Fibroblast of mammary gland (primary cell): ENCODE measurements at places on chromosomes 2 and 18.

- peak; percentile 58 for DNase-seq
Observed at GRCh38 chr18:12679183-12679786, 21.4 kb upstream of the SPIRE1 start.

- peak; percentile 63 for DNase-seq
Observed at GRCh38 chr2:231172025-231172424, 26.4 kb upstream of the ARMC9 start.

- peak; percentile 58 for DNase-seq
Observed at GRCh38 chr2:158979772-158980171, 11.3 kb downstream of the TANC1 start.

GRCh38 chr18:34258176-34258575, 33.5 kb upstream of the NOL4 start:
- DNase-seq: no peak

DNA sequence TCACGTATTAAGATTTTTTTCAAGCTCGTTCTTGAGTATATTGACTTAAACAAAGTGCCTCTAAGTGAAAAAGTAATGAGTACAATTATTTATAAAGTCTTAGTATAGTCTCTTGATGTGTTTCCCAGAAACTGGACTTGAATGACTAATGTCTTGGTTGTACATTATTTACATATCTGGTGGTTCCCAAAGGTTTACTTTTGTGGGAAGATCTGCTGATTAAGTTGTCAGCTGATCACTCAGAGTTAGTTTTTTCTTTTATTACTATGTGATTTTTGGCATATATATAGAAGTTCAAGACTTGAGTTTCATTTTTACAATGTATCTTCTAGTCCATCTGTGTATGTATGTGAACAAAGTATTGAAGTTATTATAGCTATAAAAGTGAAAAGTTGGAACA, 29.5 kb downstream of the RNF144A start:
- DNase-seq: peak; percentile 91

GRCh38 chr2:38446906-38447561, 70.0 kb upstream of the ATL2 start:
- DNase-seq: no peak

GRCh38 chr2:172821370-172822338, 86.0 kb downstream of the RAPGEF4 start:
- no peak for DNase-seq

DNA sequence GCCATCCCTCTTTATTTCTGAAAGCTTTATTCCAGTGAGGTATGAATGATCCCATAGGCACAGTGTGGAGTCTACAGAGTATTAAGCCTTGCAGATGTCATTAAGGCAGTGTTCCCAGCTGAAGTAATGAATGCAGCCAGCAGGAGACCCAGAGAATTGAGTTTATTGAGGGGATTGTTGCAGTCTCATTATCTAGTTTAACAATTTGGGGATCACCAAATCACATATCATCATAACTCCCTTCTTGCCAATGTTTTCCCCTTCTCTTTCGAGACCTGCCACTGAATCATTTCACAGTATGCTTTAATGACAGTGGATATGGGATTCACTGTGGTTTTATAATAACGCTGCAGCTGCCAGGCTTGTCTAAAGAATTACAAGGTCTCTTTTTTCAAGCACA, 249.3 kb upstream of the FSHR start:
- DNase-seq: no peak

DNA sequence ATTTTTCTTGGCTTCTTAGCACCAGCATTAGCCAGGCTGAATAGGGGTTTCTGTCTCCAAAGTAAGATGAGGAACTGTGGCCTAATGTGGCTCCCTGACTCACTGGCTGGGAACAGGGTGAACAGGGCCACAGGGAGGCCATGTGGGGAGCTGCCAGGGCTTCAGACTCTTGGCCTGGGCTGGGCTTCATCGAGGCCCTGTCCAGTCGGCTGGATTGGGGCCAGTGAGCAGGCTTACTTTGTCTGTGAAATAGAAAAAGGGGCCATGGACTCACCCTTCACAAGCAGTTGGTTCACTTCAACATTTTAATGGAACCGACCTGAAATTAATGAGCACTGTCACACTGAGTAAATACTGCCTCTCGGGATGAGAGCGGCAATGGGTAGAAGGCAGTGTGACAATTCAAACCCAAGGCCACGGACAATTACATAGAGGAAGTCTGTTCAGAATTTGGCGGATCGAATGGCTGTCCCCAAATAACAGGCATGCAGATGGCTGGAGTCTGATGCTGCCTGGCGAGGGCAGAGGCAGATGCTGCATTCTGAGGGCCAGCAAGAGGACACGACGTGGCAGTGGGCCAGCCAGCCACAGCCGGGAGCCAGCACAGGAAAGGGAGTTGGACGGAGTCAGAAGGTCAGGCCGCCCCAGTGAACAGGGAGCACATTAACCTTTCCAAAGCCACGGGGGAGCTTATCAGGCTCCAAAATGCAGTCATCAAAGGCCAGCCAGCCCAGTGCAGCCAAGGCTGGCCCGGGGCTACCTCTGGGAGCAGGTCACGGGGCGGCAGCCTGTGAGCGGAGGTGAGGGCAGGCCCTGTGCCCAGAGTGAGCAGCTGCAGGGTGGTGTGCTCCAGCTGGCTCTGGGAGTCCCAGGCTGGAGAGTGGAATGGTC, 146.6 kb upstream of the REV1 start:
- DNase-seq: peak; percentile 12

DNA sequence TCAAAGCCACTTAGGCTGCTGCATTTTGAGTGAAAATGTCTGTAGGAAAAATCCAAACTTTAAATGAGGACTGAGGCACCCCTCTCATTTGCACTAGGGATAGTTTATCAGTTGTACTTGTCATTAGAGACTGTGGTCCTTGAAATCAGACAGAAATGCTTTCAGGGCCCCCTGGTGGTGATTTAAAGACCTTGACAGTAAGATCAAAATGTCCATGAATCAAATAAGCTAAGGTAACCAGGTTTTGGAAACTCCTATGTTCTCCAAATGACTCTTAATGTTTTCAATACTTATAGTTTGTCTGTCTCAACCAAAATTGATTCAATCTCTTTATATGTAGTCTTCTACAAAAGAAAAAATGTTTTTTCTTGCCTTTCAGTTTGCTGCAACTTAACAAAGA, 28.8 kb upstream of the DDX18 start:
- peak; percentile 47 for DNase-seq

DNA sequence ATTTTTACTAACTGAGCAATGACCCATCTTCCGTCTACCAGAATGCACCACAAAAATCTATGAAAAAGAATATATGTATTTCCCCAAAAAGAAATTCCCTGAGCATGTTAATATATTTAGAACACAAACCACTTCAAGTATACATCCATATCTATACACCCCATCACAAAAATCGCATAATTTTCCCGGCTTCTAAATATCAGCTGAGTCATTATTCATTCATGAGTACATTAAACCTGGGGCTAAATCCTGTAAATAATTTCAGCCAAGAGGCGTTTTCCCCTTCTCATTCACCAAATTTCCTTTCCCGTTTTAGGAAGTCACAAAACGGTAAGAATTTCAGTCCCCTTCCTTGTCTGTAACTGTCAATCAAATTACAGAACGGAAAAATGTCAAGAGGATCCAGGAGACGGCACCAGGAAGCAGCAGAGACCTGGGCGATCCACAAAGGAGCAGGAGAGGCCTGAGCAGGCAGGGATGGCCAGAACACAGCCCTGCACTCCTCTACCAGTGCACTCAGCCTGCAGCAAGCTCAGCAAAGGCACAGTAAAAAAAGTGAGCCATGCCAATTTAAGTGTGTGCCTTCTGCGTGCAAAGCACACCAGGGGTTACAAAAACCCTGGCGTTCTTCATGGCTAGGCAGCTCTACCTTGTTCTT, 300.7 kb downstream of the TCF4 start:
- no peak for DNase-seq

DNA sequence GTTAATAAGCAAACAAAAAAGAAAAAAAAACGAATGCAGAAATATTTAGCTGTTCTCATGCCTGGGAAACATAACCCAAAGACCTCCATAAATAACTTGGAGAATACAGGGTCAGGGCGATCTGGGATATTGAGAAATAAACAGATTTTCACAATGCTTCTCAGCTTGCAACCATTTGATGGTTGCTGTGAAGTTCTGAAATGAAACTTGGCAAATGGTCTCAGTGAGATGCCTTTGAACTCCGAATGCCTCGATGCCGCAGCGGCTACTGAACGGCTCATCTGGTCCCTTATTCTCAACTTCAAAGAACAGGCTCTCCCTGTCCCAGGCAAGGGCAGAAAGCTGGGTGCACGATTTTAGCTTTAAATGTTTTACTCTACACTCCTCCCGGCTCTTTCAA, 78.1 kb downstream of the ZNF516 start:
- peak; percentile 81 for DNase-seq

- DNase-seq: peak; percentile 92
Observed at GRCh38 chr18:73563345-73563744, 584.3 kb downstream of the FBXO15 start.

DNA sequence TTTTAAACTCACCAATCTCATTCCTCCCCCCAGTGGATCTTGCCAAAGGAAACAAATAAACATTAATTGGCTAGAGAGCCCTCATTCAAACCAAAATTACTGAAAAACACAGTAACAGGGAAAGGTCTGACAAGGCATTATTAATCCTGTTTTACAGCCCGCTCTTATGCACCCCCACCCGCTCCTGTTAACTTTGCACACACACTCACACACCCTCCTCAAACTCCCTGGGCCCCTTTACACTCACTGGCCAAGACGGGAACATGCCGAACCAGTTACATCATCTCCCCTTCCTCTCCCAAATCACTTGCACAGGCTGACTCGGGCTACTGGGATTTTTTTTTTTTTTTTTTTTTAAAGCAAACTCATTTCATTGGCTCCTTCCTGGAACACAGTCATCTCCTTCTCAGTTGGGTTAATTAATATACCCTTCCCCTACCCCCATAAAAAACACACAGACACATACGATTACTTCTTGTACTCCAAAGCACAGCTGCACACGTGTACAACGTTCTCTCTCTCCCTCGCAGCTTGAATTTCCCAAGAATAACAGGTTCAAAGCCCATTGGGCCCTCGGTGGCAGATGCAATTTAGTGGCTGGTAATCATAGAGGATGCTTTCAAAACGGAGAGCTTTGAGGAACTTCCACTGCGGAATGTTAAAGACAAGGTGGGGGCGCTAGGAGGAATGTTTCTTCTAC, 31.8 kb downstream of the KLF7 start:
- DNase-seq: peak; percentile 99

DNA sequence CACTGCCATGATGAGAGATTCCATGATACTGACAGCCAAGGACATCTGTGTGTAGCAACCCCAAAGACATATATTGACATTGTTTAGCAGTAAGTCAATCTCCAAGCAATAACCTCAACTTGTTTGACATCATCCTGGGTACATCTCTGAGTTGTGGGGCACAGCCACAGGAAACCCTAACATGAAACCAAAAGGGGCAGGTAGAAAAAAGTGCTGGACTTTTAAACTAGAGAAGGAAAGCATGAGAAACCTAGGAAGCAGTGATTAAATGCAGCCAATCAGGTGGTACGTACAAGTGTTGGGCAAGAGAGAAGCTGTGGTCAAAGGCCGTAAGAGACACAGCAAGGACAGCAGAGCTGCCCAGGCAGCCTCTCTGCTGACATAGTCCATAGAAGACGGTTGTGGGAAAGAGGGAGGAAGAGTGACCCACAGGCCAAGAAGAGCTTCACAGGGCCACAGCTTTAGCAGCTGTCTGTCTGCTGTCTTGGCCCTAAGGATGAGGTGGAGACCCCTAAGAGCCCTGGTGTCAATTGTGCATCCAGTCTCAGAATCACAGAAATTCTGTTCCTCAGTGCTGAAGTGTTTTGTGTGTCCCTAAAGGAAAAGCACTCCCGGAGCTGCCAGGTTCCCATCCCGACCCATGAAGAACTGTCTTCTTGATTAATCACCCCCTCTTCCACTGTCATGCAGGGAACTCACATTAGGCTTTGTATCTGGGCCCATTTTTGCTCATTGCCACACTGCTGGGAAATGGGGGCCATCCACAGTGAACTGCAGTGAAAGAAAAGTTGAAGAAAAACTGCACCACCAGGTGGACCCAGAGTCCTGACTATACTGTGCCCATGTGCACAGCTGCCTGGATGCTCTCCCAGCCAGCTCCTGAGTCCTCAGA, 25.4 kb upstream of the CHN1 start:
- peak; percentile 50 for DNase-seq

DNA sequence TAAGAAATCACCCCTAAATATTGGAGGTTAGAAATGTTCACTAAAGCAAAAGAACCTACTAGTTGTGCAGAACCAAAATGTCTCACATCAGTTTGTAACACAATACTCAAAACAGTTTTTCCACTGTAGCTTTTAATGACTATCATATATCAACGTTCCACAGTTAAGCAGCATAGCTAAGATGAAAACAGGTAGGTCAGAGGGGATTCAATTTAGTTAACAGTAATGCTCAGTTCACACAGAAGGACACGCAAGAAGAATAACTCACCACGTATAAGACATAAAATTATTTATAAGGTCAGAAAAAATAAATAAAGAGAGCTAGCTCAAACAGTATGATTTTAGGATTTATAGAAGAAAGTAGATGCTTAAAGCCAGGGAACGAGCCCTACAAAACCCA, 118.9 kb upstream of the CCDC150 start:
- no peak for DNase-seq

- no peak for DNase-seq
Observed at GRCh38 chr2:110124038-110124825, 8.6 kb upstream of the MALL start.

- no peak for DNase-seq
Observed at GRCh38 chr2:165070076-165070475, 114.8 kb upstream of the SLC38A11 start.

- no peak for DNase-seq
Observed at GRCh38 chr2:161165811-161166210, 5.6 kb downstream of the TANK start.

DNA sequence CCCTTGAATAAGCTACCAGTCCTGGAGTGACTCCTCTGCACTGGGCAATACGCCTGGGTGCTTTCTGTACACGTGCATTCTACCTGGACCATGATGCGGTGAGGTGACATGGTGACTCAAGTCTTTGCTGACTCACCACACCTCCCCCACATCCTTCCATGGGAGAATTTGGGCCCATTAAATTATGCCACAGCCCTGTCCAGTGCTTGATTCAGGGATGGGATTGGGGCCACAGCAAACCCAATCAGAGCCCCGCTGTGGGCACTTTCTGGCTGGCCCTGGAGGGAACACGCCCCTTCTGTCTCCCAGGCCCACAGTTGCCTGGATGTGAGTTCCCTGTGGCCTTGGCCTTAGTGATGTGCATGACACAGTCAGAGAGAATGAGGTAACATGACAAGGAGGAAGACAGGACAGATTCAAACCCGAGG, 86.9 kb downstream of the LRRC30 start:
- DNase-seq: no peak

GRCh38 chr2:58930537-58930936, 689.4 kb upstream of the FANCL start:
- no peak for DNase-seq

GRCh38 chr2:45450634-45451033, 160.4 kb downstream of the SRBD1 start:
- no peak for DNase-seq

- no peak for DNase-seq
Observed at GRCh38 chr2:227491386-227491785, 19.4 kb downstream of the AGFG1 start.

GRCh38 chr2:191864628-191865374, 17.9 kb upstream of the CAVIN2 start:
- DNase-seq: peak; percentile 56

- peak; percentile 61 for DNase-seq
Observed at GRCh38 chr2:48312126-48312525, 217.8 kb upstream of the STON1 start.

GRCh38 chr2:17540813-17541530, 476 bp downstream of the VSNL1 start:
- DNase-seq: peak; percentile 5
